ENCODE measurements at places on chromosomes 2 and 18.

DNA sequence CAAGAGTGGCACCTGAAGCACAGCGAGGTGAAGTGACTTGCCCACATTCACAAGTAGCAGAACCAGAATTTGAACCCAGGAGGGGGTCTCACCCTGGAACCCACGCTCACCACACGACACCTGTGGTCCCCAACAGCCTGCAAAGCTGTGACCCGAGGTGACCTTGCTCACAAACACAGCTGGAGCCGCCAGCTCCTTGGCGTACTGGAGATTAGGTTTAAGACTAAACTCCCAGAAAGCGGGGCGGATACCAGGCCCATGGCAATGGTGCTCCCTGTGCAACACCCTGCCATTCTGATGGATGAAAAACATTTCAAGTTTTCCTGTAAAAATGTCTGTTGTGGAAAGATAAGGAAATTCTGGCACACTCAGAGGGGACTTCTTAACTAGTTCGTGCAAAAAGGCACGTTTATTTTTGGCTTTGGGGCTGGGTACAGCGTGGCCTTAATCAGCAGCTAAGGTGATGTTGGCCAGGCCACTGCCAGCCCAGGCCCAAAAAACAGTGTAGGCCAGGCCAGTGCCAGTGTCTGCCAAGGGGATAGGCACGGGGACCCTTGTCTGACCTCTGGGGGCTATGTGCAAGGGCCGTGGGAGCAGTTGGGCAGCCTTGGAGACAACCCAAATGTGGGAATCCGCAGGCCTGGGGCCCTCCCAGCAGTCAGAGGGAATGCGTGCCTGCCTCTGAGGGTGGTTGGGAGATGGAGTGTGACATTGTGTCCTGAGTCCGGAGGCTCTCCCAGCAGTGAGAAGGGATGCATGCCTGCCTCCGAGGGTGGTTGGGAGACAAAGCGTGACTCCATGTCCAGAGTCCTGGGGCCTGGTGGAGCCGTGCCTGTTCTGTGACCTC, 185.0 kb upstream of the HS6ST1 start:
- no peak for DNase-seq

DNA sequence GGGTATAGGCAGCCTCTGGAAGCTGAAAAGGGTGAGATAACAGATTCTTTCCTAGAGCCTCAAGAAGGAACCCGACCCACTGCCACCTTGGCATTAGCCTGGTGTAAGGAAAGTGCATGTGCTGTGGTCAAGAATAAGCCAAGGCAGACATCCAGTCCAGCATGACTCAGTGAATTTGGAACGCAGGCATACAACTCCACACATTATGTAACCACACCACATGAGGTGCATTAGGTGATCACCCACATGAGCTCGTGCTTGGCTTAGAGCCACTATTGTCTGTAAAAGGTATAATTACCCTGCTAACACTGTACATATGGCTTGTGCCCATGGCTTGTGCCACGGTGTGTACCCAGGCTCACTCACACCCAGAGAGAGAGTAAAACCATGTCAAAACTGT, 583.7 kb upstream of the HNMT start:
- no peak for DNase-seq

- no peak for DNase-seq
These were observed 4.2 kb downstream of the RPRM start for GRCh38 chr2:153474407-153474806.

DNA sequence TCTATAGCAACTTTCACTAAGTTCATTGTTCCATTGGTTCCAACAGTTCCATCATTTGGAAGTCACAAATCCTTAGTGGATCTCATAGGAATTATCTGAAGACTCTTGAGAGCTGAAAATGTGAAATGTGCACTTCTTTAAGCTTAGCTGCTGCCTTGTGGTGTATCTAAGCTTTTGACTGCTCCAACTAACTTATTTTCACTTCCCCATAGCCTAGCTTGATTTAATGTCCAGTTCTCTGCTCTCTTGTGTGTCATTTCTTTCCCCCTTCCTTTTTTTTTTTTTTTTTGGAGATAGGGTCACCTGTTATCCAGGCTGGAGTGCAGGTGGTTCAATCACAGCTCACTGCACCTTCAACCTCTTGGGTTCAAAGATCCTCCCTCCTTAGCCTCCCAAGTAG, 34.9 kb upstream of the CD302 start:
- DNase-seq = no peak

- DNase-seq = no peak
These were observed 416.6 kb downstream of the DSC3 start for GRCh38 chr18:30625961-30626360.

- DNase-seq = no peak
These were observed 223.4 kb downstream of the WDPCP start for GRCh38 chr2:63364866-63365265.

DNA sequence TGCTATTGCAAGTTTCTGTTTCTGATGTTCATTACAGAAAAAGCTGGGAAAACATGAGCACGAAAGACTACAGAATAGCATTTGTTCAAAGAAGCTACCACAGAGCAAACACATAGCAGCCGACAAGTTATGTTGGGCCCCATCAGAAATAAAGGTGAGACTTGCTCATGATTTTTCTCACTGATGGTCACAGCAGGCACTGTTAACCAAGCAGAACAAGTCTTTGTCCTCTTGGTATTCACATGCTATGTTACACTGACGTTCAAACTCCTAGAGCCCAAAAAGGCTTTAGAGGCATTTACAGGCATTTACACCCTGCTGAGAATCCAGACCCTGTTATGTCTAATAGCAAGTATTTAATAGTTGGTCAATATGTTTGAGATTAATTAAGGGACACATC, 235.0 kb upstream of the HNMT start:
- DNase-seq = no peak

- peak; percentile 18 for DNase-seq
These were observed 34.1 kb upstream of the NXPH2 start for GRCh38 chr2:138814123-138814898.

DNA sequence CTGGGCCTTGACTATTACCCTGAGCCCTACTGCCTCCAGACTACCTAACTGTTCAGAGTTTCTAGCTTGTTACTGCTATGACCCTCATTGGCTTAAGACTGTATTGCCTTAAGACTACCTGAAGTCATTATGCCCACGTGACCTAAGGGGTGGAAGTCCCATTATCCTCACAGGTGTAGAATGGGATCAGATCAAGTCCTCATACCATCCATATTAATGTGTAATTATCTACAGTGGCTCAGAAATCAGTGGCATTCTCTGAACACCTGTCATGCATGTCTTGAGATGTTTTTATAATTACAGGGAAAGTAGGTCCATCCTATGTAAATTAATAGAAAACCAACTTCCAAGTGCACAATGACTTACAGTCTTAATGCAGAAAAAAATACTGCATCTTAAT, 124.0 kb upstream of the CDC42EP3 start:
- DNase-seq = no peak

GRCh38 chr2:30541680-30542079, 94.6 kb downstream of the LCLAT1 start:
- DNase-seq = no peak

GRCh38 chr18:6132751-6133368, 237.5 kb upstream of the TMEM200C start:
- no peak for DNase-seq

DNA sequence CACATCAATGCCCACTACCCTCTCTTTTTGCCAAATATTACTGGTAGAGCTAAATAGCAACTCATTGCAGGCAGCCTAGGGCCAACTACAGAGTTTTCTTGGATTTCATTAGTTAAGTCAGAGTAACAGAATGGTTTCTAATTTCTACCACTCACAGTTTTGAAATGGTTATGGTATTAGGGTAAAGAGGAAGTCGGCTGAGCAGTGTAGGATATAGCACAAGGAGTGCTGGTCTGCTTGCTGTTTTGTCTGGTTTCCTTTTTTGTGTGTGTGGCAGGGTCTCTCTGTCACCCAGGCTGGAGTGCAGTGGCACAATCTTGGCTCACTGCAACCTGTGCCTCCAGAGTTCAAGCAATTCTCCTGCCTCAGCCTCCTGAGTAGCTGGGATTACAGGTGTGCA, 289.2 kb upstream of the CCDC68 start:
- DNase-seq = no peak

GRCh38 chr2:119821266-119821665, 61.5 kb downstream of the PTPN4 start:
- DNase-seq = no peak

DNA sequence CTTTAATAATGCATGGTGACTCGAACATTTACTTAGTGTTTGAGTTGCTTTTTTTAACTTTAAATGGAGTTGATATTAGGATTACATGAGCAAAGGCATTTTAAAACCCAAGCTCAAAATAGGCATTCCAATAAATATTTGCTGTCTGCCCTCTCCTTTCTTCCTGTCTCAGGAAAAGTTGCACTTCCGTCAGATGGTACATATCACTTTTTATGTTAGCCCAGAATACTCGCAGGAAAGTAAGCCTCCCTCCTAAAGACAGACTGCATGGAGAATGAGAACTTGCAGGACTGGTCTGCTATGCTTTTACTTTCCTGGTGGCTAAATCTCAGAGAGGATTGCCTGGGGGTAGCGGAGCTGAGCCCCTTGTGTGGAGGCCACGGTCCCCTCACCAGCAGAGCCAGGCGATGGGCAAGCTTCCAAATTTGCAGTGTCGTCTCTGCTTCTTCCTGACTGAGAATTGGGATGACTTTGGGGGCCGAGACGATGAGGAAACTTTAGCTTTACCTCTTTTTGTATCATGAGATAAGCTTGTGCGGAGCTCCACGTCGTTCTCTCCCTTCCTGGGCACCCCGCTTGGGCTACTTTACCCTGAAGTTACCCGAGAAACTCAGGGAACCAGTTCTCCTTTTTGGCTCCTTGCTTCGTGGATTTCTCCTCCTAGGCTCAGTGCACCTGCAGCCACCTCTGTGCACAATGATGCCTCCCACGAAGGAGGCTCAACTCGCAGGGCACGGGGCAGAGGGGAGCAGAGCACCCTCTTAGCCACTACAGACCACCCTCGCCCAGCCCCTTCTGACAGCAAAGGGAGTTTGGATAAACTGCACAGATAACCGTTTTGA, 223.3 kb downstream of the SH3RF3 start:
- no peak for DNase-seq

DNA sequence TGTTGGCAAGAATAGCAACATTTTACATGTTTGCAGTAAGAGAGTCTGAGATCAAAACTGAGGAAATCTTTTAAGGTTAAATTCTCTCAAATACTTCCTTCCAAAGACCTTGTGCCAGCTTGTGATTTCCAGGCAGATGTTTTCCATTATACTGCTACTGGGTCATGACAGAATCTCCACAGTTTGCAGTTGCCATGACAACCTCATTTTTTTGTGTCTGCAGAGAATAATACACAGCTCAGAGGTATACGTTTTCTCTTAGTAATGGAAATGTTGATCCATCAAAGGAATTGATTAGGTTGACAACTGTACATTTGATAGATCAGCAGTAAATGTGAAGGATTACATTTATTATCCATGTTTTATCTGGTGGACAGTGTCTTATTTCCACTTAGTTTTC, 29.1 kb upstream of the CSRNP3 start:
- DNase-seq = no peak

DNA sequence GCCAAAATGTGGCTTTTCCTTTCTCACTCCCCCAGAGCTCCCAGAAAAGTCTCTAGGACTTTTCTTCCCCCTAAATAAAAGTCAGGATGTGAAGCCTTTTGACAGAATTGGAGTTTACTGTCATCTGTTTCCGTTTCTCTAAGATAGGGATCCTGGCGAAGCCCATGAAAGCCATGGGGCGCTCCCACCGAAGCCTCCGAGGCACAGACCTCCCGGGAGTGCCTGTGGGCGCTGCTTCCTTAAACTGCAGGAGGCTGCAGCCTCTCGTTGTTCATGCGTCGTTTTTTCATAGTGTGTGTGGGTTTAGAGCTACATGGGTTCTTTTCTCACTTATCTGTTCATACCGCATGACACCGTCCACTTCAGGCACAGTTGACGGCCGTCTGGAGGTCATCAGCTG, 56.8 kb downstream of the ASAP2 start:
- no peak for DNase-seq

GRCh38 chr2:165283342-165283741, 44.1 kb downstream of the SCN2A start:
- no peak for DNase-seq

DNA sequence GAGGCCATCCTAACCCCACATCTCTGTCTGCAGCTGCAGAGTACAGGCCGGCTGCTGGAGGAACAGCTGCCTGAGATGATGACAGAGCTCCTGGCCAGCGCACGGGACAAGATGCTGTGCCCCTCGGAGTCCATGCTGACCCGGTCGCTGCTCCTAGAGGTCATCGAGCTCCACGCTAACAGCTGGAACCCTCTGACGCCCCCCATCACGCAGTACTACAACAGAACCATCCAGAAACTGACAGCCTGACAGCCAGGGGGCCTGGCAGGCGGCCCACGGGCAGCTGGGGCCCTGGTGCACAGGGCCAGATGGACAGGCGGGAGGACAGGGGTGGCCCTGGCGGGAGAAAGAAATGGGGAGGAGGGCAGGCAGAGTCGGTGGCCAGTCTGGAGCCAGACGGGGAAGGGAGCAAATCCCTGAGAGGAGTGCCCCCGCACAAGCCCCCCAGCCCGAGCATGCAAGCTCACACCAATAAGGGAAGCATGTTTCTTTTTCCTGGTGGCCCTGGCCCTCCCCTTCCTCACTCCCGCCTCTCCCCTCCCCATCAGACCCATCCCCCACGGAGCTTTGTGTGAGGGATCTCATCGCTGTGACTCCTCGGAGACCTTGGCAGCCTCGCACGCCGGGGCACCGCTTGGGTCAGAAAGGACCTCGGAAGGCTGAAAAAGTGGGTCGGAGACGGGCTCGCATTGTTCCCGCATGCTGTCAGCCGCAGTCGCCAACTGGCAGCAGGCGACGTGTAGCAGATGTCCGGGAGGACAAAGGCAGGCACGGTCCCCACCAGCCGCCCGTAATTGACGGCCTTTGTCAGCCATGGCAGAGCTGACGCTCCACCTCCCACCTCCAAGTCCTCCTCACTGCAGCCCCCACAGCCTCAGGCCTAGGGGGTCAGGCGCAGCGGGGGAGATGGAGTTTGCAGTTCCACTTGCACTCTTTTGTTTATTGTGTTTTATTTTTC, 91.2 kb downstream of the SMAD7 start:
- DNase-seq = no peak

DNA sequence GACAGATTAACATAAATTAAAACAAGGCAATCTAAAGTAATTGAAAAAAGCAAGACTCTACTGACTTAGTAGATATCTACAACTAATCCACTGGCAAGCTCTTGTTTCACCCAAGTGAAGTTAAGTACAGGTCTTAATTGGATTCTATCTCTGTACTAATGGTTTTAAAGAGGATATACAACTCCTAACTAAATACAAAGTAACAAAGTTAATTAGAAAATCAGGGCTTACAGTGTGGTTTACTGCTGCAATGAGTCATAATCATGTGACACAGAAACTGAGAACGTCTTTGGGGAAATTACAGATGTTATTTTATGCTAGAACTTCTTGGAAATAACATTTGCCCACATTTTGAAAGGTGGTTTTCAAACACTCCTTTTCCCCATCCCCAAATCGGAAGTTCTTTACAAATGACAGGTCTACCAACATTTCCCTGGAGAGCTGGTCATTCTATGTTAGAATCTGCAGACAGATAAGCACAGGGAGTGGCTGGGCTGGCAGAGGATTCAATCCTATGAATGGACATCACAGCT, 245.3 kb downstream of the STK39 start:
- DNase-seq = no peak

- DNase-seq = no peak
These were observed 19.2 kb downstream of the RMP24 start for GRCh38 chr18:35991696-35992095.

GRCh38 chr18:49461602-49461977, 1.1 kb upstream of the DYM start:
- DNase-seq = no peak

Data from A549 (cell line).